ENCODE measurements at places on chromosomes 11 and 22.
A peak's percentile ranks its signal among the peaks of the same experiment; 100 is the strongest.

DNA sequence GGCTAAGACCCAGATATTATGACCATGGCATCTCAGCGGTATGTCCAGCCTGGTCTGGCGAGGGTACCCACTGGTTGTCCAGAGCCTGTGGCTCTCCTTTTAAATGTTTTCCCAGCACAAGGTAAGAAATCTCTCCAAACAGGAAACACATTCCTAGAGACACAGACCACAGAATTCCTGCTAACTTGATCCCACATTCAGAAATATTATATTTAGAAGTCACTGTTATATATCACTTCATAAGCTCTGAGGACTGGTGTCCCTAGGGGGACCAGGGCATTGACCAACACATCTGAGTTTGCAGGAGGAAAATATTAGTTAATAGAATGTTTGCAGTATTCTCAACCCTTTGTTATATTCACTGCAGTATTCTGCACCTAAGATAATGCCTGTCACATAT is 23.1 kb downstream of the TMPRSS13 start:
- DNase-seq, result no peak

- DNase-seq, result no peak
Measured at GRCh38 chr22:32546496-32546895, 71.9 kb downstream of the FBXO7 start.

DNA sequence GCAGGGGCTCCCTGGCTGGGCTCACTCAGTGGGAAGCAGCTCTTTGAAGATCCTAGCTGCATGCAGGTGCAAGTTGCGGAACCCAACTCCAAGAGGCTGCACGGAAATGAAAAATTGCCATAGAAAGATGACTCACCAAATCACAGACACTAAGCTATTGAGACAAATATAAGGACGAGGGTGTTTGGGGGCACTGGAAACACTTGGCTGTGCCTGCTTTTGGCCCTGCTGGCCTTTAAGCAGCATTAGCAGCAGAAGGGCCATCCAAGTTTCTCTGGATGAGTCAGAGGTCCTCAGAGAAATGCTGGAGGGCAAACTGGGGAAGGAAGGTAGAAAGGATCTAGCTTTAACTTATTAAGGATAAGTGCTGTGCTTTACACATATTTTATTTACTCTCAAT is 282.3 kb downstream of the KIRREL3 start:
- DNase-seq, result no peak

- no peak for DNase-seq
Measured at GRCh38 chr22:27482402-27482801, 319.2 kb downstream of the MN1 start.

- DNase-seq, result no peak
Measured at GRCh38 chr22:49297286-49297870, 530.3 kb downstream of the BRD1 start.

GRCh38 chr11:131626788-131627187 is 256.4 kb downstream of the NTM start:
- DNase-seq, result no peak

GRCh38 chr11:69066122-69067112 is 17.7 kb downstream of the TPCN2 start:
- no peak for DNase-seq

- DNase-seq, result no peak
Measured at GRCh38 chr11:113237261-113237660, 77.1 kb upstream of the TTC12 start.

DNA sequence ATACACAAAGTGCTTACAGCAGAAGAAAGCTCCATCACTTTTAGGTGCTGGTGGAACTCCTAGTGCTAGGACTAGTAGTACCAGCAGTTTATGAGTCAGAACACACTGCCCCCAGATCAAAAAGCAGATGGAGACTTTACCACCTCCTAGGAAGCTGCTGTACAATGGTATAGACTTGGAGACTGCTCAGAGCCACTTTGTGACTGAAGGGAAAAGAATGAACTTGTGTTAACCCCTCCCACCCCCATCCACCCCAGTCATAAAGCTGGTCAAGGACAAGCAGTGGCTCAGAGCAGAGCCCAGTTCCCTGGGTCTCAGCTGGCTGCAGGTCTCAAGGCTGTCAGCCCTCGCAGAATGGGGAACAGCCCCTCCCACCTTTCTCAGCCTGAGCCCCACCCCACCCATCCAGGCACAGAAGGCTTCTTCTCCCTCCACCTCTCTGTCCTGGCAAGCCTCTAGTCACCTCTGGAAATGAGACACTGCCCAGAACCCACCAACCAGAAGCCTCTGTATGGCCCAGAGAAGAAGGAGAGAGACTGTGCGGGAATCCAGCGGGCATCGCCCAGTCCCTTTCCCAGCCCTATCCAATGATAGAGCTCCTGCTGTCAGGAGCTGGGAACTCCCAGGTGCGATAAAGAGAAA is 23.8 kb downstream of the PACSIN2 start:
- DNase-seq, result no peak

- no peak for DNase-seq
Measured at GRCh38 chr11:20289732-20290131, 73.8 kb upstream of the HTATIP2 start.

DNA sequence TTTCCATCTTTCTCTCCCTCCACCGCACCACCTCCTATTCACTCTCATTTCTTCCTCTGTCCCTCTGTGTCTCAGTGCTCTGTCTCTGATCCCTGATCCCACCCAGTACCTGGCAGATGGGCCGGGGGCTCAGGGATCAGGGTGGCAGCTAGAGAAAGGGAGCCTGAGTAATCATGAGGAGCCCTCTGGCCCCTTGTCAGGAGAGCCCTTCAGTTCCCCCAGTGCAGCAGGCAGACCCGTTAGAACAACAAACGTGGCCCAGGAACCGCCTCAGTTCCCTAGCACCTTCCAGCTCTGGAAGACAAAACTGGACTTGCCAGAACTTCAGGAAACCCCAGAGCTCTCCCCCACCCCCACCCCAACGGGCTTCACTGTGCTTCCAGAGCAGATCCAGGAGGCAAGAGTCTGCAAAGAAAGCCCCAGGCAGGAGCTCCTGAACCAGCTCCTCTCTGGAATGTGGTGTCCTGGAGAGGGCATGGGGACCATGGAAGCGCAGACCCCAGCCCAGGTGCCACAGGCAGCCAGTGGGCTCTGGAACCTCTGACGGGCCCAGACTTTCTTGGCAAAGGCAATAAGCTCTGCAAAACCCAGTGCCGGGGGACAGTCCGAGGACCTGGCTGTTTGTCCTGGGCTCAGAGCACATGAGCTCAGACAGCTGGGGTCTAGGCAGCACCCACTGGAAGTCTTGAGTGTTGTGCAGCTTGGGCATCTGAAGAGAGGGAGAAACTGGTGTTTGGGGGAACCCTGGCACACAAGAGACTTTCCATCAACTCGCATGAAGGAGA is 43.2 kb downstream of the LMO1 start:
- no peak for DNase-seq

DNA sequence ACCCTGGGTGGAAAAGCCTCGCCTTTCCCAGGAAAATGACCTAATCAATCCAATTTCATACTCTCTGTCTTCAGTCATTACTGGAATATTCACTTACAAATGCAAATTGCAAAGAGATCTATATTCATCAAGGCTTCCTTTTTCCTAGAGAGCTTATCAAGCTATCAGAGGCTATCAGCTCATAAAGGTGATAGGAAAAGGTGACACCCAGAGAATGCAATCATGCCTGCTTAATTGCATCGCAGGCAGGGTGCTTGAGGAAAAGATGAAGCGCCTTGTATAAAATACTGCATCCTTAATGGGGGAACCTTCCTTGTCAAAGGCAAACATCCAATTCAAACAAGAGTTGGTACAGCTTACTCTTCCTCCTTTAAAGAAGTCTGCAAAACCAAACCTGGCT is 59.7 kb downstream of the SHANK2 start:
- no peak for DNase-seq

GRCh38 chr11:38646382-38646781 is 2048.3 kb upstream of the RAG2 start:
- DNase-seq, result no peak

- no peak for DNase-seq
Measured at GRCh38 chr11:83241291-83241946, 44.7 kb downstream of the CCDC90B start.

- no peak for DNase-seq
Measured at GRCh38 chr11:68396516-68396915, 64.0 kb upstream of the PPP6R3 start.

- DNase-seq, result no peak
Measured at GRCh38 chr11:70383664-70384565, 14.4 kb upstream of the CTTN start.

DNA sequence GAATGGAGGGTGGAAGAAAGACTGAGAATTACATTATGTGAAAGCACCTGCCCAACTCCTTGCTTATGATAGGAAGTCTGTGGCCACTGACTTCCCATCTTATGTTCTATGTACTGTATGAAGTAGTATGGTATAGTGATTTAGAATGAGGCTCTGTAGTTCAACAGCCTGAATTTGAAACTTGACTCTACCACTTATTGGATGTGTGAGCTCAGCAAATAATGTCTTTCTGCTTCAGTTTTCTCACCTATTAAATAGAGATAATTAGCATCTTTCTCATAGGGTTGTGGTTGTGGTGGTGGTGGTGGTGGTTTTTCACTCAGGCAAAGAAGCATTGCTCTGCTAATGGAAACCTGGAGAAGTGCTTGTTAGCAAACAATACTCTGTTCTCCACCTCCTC is 121.6 kb downstream of the PAX6 start:
- DNase-seq, result no peak

DNA sequence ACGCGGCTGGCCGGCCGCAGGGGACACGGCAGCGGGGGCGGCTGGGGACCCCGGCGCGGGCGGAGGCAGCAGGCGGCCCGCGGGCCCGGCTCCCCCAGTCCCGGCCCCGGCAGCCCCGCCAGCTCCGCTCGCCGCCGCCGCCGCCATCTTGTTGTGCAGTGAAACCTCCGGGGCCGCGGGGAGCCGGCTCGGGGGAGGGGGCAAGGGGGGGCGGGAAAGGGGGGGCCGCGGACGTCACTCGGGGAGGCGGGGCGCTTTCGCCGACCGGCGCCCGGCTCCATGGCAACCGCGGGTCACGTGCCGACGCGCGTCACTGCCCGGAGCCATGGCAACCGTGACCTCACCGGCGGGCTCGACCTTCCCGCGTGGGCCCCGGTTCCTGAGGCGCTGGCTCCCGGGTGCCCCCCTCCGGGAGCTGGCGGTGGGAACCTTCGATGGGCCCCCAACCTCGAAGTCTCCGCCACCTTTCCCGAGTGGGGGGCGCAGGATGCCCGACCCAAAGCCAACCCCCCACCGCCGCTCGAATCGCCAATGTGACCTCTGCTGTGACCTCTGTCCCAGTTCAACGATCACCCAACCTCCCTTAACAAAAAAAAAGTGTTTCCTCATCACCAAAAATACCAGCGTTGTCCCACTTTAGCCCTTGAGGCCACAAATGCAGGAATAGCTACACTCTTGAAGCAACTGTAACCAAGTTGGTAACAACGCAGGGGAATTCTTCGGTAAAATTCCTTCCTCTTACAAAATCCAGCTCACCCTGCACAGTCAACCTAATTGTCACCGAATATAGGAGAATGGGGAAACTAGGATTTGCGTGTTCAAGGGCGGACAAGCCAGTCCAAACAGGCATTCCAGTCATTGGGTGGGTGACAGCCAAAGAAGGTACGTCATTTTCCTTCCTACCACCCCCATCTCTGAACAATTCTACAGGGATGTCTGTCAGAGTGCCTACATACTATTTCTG is at the start of gene SIK3:
Gene SIK3 (minus strand): TSS at position 160 of the 964 bp plus-strand sequence. CDS start 13 bp downstream, at position 147.
- DNase-seq, result peak; percentile 78

DNA sequence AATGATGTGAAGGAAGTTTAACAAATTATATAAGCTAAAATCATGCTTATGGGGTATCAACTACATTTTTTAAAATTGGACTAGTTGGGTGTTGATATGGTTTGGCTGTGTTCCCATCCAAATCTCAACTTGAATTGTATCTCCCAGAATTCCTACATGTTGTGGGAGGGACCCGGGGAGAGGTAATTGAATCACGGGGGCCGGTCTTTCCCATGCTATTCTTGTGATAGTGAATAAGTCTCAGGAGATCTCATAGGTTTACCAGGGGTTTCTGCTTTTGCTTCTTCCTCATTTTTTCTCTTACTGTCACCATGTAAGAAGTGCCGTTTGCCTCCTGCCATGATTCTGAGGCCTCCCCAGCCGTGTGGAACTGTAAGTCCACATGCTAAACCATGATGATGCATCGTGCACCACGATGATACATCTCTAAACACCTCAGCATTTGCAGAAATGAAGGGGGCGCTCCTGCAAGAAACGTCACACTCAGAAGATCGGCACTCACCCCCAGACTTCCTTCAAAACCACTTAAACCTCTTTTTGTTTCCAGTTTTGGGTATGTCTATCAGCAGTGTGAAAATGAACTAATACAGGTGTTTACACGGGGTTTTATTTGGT is 340.0 kb downstream of the SHANK2 start:
- no peak for DNase-seq

- peak; percentile 10 for DNase-seq
Measured at GRCh38 chr11:45146072-45147016, at the start of gene PRDM11. Gene PRDM11, plus strand, starts transcription at chr11:45146639. Its CDS starts 35,128 bp downstream, at chr11:45181767.

DNA sequence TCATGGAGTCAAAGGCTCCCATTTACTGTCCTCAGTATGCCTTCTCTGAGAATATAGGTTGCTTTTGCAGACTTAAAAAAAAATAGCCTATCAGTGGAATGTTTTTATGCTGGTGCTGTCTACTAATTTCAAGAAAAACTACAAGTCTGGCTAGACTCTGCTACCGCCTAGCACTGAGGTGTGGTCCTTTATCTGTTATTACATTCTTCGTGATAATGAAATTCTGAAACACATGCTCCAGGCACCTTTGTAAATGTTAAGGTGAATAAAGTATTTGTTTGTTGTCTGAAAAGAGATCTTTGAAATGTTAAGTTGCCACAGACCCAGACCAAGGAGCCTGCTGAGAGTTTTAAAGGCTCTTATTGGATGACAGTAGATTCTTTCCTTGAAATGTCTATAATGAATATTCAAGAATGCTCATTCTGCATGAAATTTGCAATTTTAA is 95.3 kb downstream of the DBX1 start:
- DNase-seq, result no peak

DNA sequence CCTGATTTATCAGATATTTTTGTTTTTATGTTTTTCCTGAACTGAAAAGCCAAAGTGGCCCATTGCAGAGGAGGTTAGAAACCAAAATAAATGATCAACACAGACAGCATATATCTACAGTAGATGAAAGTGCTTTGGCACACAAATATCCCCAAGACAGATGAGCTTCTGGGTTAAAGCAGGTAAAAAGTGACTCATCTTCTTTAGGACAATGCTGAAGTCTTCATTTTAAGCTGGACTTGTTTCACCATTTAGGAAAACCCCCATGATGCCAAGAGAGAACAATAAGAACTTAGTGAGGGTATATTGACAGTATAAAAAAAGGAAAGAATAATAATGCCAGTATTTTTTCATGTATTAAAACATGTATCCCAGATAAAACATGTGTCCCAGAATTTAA is 100.8 kb upstream of the OR9G4 start:
- DNase-seq, result no peak

GRCh38 chr11:81005595-81005994 is 1564.8 kb upstream of the TENM4 start:
- no peak for DNase-seq

DNA sequence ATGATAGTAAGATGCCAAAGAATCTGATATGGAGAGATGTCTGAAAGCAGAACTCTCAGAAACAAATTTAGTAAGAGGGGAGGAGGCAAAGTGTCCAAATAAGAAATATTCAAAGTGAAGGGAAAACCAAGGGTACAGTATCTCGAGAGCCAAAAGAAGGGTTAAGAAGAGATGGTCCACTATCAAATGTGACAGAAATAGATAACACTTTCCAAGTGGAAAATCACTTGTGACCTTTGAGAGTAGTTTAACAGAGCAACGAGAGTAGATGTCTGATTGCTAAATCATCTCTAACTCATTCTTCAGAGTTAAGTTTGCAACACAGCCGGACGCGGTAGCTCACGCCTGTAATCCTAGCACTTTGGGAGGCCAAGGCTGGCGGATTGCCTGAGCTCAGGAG is 4.3 kb upstream of the BUD13 start:
- no peak for DNase-seq

GRCh38 chr11:35239471-35240075 is 100.6 kb downstream of the CD44 start:
- DNase-seq, result no peak
